ENCODE measurements at places on chromosomes 3 and 15.

DNA sequence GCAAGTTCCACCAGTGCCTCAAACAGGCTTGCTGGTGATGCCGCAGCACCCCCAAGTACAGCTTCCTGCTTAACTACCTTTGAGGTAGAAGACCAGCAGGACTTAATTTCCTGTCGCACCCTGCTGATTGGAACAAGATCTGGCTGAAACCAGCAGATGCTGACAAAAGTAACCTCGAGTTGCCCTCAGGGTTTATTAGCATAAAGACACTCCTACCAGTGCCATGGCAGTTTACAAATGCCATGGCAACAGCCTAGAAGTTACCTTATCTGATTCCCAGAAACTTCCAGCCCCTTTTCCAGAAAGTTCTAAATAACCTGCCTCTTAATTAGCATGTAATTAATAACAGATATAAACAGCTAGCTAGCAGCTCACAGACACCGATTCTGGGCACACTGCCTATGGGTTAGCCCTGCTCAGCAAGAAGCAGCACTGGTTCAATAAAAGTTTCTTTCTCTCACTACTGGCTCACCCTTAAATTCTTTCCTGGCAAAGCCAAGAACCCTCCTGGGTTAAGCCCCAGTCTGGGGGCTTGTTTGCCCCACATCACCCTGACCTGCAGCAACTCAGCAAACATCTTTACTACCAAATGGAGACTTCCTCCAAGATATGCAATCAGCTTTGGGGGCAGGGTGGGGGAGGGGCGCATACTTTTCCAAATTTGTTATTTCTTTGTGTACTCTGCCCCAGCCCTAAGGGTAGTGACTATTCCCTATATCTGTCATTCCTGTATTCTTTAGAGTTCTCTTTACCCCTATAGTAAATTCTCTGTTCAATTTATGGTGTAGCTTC is 54.2 kb downstream of the MAP4 start:
- peak; percentile 67 for DNase-seq

- peak; percentile 73 for DNase-seq
These were observed 6.9 kb downstream of the PLXND1 start for GRCh38 chr3:129599607-129600006.

- DNase-seq: no peak
These were observed 110.0 kb upstream of the PLSCR5 start for GRCh38 chr3:146715170-146715569.

DNA sequence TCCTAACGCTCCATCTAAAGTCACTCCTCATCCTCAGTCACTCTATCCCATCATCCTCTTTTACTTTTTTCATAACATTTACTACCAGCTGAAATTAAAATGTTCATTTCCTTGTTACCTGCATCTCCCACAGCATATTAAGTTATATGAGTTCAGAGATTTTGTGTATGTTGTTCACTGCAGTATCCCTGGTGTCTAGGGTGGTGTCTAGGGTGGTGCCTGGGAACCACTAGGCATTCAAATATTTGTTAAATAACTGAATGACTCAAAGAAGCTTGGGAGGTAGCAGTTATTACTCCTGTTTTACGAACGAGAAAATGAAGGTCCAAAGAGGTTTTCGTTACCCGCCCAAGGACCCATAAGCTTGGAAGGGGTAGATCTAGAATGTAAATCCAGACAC is 1.9 kb upstream of the C3orf49 start:
- no peak for DNase-seq

DNA sequence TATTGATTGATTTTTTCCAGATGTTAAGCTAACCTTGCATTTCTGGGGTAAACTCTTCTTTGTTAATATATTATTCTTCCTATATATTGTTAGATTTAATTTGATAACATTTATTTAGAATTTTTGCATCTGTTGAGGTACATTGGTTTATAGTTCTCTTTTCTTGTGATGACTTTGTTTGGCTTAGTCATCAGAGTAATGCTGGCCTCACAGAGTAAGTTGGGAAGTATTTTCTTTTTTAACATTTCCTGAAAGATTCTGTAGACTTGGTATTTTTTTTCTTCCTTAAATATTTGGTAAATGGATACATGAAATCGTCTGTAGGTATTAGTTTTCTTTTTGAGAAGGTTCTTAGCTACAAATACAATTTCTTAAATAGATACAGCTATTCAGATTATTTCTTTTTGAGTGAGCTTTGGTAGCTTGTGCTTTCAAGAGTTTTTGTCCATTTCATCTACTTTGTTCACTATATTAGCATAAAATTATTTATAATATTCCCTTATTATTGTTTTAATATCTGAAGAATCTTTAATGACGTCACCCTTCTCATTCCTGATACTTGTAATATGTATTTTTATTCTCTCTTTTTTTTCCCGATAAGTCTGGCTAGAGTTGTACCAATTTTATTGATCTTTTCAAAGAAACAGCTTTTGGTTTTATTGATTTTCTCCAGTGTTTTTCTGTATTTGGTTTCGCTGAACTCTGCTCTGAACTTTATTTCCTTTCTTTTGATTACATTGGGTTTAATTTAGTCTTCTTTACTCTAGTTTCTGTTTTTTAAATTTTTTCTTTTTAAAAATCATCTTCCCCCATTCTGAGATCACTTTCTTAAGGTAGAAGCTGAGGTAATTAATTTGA is 6.5 kb upstream of the HPS3 start:
- no peak for DNase-seq

DNA sequence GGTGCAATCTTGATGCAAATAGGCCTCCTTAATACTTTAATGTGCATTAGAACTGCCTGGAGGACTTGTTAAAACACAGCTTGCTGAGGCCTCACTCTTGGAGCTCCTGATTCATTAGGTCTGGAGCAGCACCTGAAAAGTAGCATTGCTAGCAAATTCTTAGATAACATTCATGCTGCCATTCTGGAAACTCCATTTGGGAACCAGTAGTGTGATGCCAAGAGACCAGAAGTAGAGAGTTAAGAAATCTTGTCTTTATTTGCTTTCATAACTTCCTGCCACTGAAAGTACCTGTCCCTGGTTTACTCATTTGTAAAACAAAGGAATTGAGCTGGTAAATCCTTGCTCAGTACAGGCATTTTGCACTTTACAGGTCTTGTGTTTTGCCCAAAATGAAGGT is 72.0 kb downstream of the RAP2B start:
- DNase-seq: no peak

DNA sequence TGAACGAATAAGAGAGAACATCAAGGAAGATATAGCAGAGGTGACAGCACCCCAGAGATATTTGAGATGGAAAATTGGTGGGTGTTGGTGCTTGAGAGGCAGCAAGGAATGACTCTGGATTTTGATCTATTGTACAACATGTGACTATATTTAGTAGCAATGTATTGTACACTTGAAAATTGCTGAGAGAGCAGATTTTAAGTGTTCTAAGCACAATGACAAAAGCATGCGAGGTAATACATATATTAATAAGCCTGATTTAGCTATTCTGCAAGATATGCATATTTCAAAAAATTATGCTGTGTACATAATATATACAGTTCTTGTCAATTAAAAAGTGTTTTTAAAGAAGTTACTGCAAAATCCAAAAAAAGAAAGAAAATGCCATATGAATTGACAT is 194.3 kb downstream of the SLC9A9 start:
- DNase-seq: no peak

Measured in OCI-M1 (cell line).